ENCODE measurements at places on chromosomes 6 and 20. TPM values are rescaled to one million over a fixed set of nuclear protein-coding genes. Genes with fewer than 3 reads are reported as not detected.

DNA sequence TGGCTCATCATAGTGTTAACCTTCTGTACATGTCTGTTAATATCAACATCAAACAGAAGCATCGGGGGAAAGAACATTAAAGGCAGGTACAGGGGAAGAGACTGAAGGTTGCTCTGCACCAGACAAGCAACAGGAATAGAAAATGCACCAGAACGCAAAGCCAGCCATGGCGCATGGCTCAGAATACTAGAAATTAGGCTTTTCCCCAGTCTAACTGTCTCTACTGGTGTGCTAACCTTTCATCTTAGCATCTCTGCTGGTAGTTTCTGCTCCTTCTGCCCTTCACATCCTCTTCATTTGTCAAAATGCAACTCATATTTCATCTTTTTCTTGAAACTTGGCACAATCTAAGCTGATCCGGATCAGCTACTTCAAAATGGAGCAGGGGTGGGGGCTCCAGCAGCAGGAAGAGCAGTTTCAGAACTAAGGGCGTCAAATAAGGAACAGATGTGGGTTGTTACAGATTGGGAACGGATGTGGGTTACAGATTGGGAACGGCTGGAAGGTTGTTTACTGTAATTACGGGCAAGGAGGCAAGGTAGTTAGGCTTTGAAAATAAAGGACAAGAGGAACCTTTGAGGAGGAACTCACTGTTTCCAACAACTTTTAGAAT, 13.1 kb upstream of the RNASET2 start:
- DNase-seq = no peak

GRCh38 chr6:150560004-150560883, 39.4 kb upstream of the PLEKHG1 start:
- no peak for DNase-seq

DNA sequence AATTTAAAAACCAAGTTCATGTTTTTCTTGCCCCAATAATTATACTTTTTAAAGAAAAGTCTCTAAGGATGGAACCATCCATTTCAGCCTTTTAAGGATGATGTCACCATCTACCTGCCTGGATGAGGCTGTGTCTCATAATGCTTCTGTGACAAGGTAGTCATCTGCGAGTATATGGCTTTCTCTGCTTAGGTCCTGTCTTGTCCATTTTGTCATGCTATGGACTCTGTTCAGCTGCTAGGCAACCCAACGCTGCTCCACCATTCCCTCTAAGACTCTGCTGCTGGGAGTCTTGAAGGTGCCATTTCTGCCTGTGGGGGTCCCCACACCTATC, 459.8 kb upstream of the RUNX2 start:
- no peak for DNase-seq

DNA sequence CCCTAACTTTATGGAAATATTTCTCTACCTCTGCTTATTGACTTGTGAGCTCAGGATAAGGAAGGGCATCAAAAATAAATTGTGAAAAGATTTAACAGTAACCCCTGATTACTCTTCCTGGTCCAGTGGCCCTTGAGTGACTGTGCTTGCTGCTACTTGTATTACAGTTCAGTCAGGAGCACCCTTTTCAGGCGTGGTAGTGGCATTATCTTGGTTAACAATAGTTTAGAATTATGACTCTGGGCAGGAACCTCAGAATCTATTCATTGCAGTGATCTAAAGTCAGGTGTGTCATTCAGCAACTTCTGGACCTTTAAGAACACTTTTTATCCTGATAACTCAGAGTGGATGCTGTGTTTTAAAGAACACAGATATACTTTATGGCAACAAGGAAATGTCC, 43.4 kb downstream of the FAM135A start:
- DNase-seq = no peak

DNA sequence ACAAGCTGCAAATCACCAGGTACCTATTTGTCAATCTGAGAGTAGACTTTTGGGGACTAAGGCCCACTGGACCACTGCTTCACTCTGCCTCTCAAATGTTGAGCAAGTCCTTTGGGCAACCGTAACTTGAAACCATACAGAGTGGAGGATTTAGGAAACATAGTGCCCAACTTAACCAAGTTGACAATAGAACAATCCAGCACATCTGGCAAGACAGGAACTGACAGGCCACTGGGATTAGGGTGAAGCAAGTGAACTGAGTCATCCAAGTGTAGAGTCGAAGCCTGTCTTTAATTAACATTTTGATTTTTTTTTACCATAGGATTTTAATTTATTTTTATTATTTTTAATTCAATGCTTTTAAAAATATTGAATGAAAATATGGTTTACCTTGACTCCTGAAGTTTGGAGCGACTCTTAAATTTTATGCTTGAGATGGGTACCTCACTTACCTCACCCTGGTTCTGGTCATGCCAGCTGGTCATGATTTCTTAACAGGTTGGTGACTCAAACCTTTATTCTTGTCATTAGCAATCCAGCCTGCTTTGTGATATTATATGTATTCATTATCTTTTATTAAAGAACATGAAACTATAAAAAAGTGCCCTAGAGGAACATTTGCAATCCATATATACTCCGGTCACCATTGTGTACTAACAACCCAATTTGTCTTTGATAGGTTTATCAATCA, 312.1 kb upstream of the DEFB112 start:
- DNase-seq = no peak

- no peak for DNase-seq
Observed at GRCh38 chr6:148874698-148875293, 128.0 kb downstream of the UST start.

EEF1A1 gene
- total RNA-seq = 10,581 TPM

NKX2-2 gene
- not detected for total RNA-seq

DNA sequence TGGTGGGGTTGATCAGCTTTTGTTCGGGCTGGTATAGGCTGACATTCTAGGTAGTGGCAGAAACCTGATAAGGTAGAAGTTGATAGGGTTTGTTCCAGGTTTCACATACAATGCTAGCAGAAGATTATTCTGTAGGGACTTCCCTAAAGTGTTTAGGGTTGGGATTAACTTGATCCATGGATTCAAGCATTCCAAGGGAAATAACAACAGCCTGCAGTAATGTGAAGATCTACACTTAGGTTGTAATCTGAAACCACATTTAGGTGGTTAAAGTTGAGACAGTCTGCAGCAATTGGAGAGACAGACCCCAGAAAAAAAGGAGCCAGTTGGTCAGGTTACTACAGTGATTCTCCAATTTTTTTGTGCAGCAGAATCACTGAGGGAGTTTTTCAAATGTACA, 56.1 kb downstream of the GJA1 start:
- DNase-seq = no peak

GRCh38 chr6:91181416-91181815, 594.5 kb upstream of the MAP3K7 start:
- no peak for DNase-seq

GRCh38 chr20:14489544-14489943, 152.1 kb upstream of the FLRT3 start:
- DNase-seq = no peak

GRCh38 chr6:109722011-109722410, 30.9 kb downstream of the FIG4 start:
- no peak for DNase-seq

- no peak for DNase-seq
Observed at GRCh38 chr6:157430834-157431233, 49.8 kb downstream of the ZDHHC14 start.

GRCh38 chr6:100663219-100663863, 198.6 kb upstream of the SIM1 start:
- peak; percentile 76 for DNase-seq

GRCh38 chr20:44336725-44337380, at the start of gene R3HDML:
Gene R3HDML, plus strand, starts transcription at chr20:44337043. Its CDS starts 115 bp downstream, at chr20:44337158.
- no peak for DNase-seq

DNA sequence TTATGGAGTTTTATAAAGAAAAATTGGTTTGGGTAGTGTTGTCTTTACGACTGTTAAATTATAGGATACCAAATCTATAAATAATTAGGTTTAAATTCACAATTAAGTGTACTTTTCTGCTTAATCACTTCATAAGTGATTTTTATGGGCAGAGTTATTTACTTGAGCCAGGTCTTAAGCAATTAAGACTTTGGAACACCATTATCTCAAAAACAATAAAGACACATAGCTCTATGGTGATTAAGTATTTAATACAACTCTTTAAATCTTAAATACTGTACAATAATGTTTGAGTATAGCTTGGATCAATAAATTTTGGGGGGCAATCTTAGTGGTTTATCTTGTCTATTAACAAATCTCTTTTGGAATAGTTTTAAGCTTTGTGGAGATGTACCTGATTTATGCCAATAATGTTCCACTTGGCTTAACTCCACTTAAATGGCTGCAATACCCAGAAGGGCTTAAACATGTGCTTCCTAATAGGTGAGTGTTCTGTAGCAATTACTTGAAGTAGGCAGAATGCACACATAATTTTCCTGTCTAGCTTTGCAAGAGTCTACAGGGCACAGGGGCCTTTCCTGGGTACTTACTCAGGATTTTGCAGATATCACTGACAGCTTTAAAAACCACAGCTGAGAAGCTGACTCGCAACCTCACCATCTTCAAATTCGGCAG, 7.5 kb downstream of the FERMT1 start:
- DNase-seq = no peak

GRCh38 chr20:23637282-23638221, at the start of gene CST3:
Gene CST3, minus strand, starts transcription at chr20:23637955. Its CDS starts 93 bp downstream, at chr20:23637862.
- DNase-seq = peak; percentile 89

DNA sequence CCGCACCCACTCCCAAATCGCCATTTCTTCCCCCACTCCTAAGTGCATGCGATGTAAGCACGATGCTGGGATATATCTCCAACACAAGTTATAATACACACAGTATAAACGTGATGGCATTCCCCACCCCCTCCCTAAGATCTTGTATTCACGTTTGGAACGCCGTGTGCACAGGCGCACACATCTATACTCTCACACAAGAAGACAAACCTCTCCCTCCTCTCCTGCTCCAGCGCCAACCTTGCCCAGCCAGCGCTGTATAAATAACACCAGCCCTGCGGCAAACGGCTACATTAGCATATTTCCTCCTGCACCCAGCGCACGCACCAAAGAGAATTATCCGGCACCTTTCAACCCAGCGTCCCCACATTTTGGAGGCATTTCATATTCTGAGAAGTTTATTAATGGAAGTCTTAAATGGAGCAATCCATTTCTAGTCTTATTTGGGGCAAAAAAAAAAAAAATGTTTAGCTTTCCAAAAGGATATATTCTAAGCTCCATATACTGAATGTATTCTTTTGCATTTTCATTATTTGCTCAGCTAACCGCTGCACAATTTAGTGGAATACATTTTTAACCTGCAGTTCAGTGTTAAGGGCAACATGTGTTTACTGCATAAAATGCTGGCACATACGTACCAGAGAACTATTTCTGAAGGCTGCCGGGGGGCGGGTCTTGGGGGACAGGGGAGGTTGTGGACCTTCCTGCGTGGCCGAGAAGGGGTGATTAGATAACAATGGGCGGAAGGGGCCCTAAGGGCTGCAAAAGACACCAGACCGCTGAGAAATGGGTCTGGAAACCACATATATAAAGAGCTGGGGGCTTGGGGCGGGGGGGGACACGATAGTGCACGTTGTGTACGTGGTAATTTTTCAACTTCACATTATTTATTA, 1.1 kb upstream of the SLC22A23 start:
- DNase-seq = peak; percentile 55

DNA sequence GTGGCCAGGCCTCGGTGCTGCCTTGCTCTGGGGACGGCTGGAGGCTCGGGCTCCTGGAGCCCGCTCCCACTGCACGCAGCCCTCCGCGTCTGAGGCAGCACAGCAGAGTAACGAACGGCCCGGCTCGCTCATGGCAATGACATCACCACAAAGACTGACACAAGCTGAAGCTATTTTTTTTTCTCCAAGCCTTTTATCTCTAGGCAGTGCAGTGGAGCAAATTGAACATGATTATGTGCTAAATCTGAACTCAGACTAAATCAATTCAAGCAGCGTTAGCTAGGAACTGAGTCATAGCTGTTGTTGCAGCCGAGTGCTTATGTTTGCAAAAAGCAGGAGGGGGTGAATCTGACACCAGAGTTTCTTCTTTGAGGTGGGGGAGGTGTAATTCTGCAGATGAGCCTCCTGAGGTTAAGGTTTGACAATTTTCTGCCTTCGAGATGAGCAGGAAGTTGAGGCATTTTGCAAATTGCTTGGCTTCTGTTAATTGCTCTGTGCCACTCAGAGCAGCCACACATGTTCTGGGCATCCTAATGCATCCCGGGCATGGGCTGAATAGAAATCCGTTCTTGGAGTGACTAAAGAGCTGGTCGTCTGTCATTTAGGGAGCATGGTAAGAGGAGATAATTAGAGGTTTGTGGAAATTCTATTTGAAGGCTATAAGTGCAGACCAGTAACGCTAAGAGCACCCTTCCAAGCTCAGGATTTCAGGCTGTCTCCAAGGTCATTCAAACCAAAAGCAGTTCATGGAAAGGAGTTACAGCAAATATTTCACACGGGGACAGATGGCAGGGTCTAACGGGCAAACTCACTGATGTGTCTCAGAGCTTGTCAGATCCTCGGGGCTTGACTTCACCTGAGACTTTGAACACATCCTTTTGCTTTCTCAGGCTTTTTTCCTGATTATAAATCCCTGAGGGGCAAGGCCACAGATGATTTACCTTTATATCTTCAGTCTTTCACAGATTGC, 155.1 kb upstream of the ENPP5 start:
- no peak for DNase-seq

GRCh38 chr6:143934867-143935266, 70.6 kb downstream of the ZC2HC1B start:
- no peak for DNase-seq

DNA sequence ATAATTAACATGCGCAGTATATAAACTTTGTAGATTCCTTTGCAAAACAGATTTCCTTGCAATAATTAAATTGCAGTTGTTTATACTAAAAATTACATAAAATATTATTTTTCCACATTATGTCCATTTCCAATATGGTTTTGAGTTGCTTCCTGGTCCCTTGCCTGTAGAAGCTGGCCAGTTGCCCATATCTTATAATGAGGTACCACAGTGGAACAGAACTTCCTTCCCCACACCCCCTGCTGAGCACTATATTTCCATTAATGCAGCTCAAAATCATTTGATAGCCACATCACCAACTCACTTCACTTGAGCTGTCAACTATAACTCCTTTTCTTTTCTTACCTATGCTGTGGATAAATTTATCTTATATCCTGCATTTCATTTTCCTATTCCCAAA, 194.6 kb downstream of the DST start:
- DNase-seq = no peak

DNA sequence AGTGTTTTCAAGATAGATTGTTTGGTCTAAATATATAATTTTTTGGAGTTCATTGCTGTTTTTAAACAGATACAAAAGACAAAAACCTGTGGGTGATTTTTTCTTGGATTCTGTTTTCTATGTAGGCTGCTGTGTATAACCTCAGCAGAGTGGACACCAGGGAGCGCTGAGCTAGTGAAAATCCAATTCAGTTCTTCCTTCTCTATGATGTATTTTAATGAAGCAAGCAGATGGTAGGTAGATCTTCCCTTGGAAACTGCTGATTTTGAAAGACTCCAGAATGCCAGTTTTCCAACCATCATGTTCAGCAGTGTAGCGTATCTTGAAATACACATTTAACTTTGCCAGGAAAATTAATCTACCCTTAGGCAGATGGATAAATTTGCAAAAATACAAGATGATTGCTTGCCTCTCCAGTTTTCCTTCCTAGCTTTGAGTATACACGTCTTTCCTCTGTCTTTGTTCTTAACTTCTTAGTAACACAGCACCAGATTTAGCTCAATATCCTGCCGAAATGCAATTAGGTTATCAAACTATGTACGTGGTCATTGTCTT, 178.0 kb downstream of the PHF3 start:
- no peak for DNase-seq

TMEM74B gene
- total RNA-seq = 0.44 TPM

- no peak for DNase-seq
Observed at GRCh38 chr6:43515808-43516207, 918 bp downstream of the YIPF3 start.

Measured in PC-9 (cell line).